ENCODE measurements at places on chromosomes 12 and 14.

- DNase-seq = no peak
Observed at GRCh38 chr12:46266382-46266791, 2.5 kb downstream of the SLC38A1 start.

DNA sequence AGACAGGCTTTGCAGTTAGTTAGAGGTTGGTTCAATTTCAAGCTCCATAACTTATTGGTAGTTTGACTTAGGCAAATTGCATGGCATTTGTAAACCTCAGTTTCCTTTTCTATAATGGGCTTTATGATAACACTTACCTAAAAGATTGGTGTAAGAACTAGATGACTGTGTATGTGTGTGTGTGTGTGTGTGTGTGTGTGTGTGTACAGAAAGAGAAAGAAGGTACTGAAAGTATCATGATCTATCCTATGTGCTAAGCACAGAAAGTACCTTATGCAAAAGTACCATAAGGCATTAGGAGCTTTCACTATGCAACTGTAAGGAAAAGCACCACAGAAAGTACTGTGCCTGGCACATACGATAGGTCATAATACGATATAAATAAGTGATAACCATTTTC, 304.3 kb upstream of the KITLG start:
- no peak for DNase-seq

- no peak for DNase-seq
Observed at GRCh38 chr12:46839232-46839631, 13.4 kb upstream of the SLC38A4 start.

GRCh38 chr14:75589931-75590330, 11.5 kb downstream of the FLVCR2 start:
- DNase-seq = no peak

DNA sequence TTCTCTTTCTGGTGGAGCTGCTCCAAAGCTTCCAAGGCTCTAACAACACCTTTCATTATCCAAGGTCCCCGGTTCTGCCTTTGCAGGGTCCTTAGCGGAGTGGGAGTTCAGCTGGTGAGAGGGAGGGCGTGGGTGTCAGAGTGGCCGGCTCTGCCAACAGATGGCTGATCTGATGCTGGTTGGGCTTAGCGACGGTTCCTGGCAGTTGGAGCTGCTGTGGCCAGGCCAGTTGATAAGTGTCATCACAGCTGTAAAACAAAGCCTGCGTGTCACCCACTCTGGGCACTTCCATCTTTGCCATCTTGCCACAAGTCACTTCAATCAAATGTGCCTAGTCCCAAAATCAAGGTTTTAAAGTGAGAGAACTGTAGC, 36.3 kb downstream of the RIN3 start:
- peak; percentile 68 for DNase-seq

DNA sequence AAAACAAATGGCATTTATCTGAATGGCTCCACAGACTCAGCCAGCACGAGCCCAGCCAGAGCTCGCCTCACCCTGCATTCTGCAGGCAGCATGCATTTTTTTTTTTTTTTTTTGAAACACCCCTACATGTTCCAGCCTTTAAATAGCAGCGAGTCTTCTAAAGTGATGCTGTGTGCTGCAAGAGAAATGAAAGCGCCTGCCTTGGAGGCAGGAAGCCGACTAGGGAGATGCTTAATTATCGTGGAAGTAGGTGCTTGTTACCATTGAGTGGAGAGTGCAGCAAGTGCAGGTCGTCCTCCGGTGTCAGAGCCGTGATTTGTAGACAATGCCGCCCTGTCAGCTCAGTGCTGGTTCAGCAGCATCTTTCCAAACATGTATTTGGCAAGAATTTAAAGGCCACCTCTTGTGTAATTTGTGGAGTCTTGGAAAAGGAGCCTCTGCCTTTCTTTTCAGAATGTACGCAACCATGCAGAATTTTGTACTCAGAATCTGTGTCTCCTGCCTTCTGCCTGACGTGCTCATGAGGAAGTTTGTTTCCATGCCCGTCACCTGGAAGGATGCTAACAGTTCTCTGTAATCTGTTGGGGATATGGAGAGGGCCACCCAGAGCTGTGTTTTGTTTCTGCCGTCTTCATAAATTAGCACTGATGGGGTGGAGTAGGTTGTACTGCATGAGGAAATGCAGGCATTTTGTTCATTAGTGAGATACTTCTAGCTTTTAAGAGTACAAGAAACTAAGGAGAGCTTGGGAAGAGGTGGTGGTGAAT, 345.9 kb upstream of the RGS6 start:
- DNase-seq = no peak

- no peak for DNase-seq
Observed at GRCh38 chr14:59451849-59452248, 13.3 kb downstream of the GPR135 start.

DNA sequence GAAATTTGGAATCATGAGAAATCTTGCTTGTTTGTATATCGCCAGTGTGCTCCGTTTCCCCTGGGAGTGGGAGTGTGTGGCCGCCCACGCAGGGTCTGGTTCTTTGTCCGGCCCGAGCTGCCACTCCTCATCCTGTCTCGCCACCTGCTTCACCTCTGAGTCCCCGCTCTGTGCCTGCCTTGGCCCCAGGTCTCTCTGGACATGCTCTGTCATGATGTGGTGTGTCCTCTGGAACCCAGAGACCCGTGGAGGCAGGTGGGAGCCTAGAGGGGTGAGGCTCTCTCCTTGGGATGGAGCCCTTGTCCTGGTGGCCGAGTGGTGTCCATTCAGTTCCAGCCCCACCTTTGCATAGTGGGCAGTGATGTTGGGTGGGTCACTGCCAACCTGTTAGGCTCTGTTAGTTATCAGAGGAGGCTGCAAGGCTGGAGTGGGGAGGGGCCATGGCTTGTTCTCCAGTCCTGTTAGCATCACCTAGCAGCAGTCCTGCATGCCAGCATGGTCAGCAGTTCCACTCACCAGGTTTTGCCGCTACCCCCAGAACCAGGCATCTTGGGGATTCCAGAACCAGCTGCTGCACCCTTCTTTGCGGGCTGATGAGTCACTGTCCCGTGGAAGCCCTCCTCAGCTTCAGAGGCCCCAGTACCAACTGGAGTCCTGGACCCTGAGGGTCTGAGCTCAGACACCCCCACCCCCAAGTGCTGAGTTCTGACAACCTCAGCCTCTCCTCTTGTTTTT, 76.5 kb downstream of the EP400 start:
- DNase-seq = no peak

GRCh38 chr12:8996682-8997405, 7.5 kb downstream of the KLRG1 start:
- DNase-seq = no peak

DNA sequence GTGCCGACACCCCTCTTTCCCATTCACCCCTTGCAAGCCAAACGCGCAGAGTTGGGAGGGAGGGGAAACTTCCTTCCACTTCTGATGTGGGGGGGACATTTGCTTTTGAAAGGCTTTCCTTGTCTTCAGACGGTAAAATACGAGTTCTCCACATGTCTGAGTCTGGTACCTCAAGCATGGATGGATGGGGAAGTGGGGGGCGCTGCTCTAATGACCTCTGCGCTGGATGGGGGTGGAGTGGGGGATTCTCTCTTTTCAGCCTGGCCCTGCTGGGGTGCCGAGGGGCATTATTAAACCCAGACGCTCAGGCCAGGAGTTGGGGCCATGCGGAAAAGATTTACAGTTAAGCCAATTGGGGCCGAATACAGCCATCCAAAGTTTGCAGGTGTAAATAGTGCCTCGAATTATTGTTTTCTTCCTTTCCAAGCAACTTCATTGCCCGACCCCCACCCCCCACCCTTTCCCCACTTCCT, 9.1 kb upstream of the TBX3 start:
- DNase-seq = no peak

DNA sequence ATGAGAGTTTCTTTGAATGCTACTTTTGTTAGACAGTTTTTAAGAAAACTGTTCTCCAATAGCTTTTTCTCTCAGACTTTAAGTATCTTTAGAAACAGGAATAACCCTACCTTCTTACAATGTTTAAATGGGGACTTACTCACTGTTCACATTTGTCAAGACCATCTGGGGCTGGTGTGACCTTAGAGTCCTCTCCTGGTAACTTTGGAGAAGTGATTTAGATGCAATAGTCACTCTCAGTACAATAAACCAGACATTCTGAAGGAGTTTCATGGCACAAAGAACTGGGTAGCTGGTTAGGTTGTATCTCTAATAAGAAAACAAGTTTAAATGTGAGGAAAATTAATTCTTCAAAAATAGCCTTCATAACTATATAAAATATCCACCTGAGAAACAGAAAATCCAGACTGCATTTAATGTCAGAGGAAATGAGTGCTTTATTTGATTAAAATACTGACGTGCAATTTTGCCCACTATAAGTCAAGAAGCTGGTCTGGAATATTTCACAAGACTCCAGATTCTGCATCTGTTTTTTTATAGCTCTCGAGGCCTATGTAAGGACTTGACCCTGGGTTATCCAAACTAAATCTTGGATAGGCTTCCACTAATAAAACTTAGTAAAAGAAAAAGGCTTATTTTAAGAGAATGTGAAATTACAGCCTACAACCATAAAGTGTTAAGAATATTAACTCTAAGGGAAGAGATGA, 108.7 kb downstream of the PTGER2 start:
- no peak for DNase-seq

GRCh38 chr14:75800792-75801191, 139.7 kb downstream of the TTLL5 start:
- no peak for DNase-seq

- DNase-seq = no peak
Observed at GRCh38 chr12:65941388-65941787, 117.1 kb downstream of the HMGA2 start.

GRCh38 chr12:55063291-55063690, 43.5 kb downstream of the NEUROD4 start:
- DNase-seq = no peak

Measured in heart left ventricle (tissue), 16 donors.